ENCODE measurements at places on chromosomes 3 and 15. TPM values are rescaled to one million over a fixed set of nuclear protein-coding genes. Genes with fewer than 3 reads are reported as not detected.

The TIMP4 gene
- total RNA-seq = 2.2 TPM

The ZMYND10 gene
- total RNA-seq = 0.17 TPM

The TMCO5A gene
- total RNA-seq = not detected

The LMAN1L gene
- total RNA-seq = not detected

The EFCAB12 gene
- total RNA-seq = not detected

The SOX14 gene
- total RNA-seq = not detected

The SRGAP3 gene
- 5.0 TPM for total RNA-seq

The KCNMB2 gene
- 0.06 TPM for total RNA-seq

The LTF gene
- total RNA-seq = not detected

The LRRFIP2 gene
- total RNA-seq = 41.1 TPM

The TTLL13 gene
- 0.06 TPM for total RNA-seq

The CHRD gene
- 0.11 TPM for total RNA-seq

The PLA2G4F gene
- not detected for total RNA-seq

The MEGF11 gene
- total RNA-seq = under 0.01 TPM

The KLHL6 gene
- total RNA-seq = not detected

The CLDN1 gene
- 7.3 TPM for total RNA-seq

The GABRR3 gene
- not detected for total RNA-seq

The QRICH1 gene
- 51.8 TPM for total RNA-seq

The UBR1 gene
- 24.5 TPM for total RNA-seq

The MASP1 gene
- total RNA-seq = not detected

The SLC6A6 gene
- 10.8 TPM for total RNA-seq

The ZNF621 gene
- 9.9 TPM for total RNA-seq

The CHAC1 gene
- total RNA-seq = 4.4 TPM

The PLCH1 gene
- total RNA-seq = 2.0 TPM

The EXD1 gene
- not detected for total RNA-seq

The USP13 gene
- total RNA-seq = 6.5 TPM

The ALG1L2 gene
- total RNA-seq = not detected

The GOLGA8G gene
- not detected for total RNA-seq

The GOLGA8Q gene
- total RNA-seq = not detected

The IQCH gene
- 3.2 TPM for total RNA-seq

The OR5K4 gene
- total RNA-seq = not detected

The PPM1L gene
- 6.8 TPM for total RNA-seq

The UBAP1L gene
- total RNA-seq = 0.06 TPM

The OR4F15 gene
- not detected for total RNA-seq

The SUCNR1 gene
- total RNA-seq = not detected

The FSTL1 gene
- 476 TPM for total RNA-seq

The SLITRK3 gene
- total RNA-seq = not detected

The C3orf20 gene
- not detected for total RNA-seq

The DUOXA2 gene
- not detected for total RNA-seq

The LOXL1 gene
- 161 TPM for total RNA-seq

The MRAS gene
- total RNA-seq = 12.3 TPM

The LHFPL4 gene
- 0.29 TPM for total RNA-seq

The STARD9 gene
- total RNA-seq = 0.80 TPM

The BRK1 gene
- 59.0 TPM for total RNA-seq

The SLC2A2 gene
- not detected for total RNA-seq

The ACAN gene
- total RNA-seq = not detected

The IL16 gene
- not detected for total RNA-seq

The NPAP1 gene
- total RNA-seq = 0.03 TPM

The SLC22A13 gene
- total RNA-seq = 0.91 TPM

The NME9 gene
- not detected for total RNA-seq

The LXN gene
- not detected for total RNA-seq

The CP gene
- total RNA-seq = not detected

The TARS3 gene
- 12.7 TPM for total RNA-seq

The C3orf85 gene
- total RNA-seq = not detected

The ADIPOQ gene
- not detected for total RNA-seq

The TMEM108 gene
- total RNA-seq = 0.34 TPM

The TM4SF1 gene
- 209 TPM for total RNA-seq
